ENCODE measurements at places on chromosomes 11 and 22. TPM values are rescaled to one million over a fixed set of nuclear protein-coding genes. Genes with fewer than 3 reads are reported as not detected.
A peak's percentile ranks its signal among the peaks of the same experiment; 100 is the strongest.

PDE2A gene
- total RNA-seq, result 3.6 TPM

DNA sequence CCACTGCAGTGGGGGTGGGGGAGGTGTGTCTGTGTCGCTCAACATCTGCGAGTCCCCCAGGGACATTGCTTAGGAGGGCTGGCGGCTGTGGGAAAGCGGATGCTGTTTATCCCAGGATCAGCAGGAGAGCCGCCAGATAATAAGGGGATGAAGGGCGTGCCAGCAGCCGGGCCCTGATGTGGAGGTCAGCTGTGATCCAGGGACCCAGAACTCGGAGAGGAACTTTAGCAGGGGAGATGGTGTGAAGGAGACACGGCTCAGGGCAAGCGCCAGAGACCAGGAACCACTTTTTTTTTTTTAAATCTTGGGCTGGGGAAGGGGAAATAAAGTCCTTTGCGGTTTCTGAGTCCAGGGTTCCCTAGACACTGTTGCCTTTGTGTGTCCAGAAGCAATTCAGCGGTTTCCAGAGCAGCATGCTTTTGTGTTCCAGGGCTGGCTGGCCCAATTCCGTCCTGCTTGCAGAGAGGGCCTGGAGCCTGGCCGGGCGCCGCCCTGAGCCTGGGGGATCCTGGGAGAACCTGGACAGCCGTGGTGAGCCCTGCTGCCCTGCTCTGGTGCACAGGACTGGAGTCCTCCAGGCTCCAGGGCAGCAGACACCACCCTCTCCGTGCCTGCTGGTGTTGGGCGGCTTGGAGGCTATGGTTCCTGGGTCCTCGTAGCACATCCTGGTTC lies at the start of gene GRAMD4:
Gene GRAMD4, plus strand, starts transcription at position 557 of the 672 bp plus-strand sequence. CDS start 6,414 bp downstream, outside the sequence.
- DNase-seq, result peak; percentile 17

GRCh38 chr11:116651737-116652237 lies 121.0 kb downstream of the BUD13 start:
- no peak for DNase-seq

DNA sequence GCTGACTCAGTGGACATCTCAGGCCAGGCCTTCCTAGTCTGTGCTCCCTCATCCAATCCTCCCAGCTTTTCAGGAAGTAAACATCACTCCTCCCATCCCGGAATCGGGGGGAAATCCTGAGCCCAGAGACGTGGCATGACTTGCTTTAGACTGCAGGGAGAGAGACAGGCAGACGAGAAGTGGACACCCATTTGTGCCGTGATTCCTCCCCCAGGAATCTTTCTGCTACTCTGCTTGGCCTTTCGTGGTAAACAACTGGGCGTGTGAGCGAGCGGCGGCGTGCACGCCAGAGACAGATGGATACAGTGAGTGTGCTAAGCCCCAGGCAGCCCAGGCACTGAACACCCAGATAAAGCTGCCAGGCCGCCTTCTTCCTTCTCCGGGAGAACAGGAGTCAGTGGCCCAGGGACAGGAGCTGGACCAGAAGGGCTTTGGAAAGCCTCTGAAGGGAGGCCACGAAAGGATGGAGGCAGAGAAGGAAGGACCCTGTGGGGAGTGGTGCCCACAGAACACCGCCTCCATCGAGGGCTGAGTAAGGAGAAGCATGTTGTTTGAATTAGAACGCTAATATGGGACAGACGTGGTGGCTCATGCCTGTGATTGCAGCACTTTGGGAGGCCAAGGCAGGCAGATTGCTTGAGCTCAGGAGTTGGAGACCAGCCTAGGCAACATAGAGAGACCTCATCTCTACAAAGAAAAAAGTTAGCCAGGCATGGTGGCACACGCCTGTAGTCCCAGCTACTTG lies 53.0 kb upstream of the PRR5 start:
- DNase-seq, result no peak

SLC22A8 gene
- not detected for total RNA-seq

OR52I2 gene
- total RNA-seq, result not detected

SLC6A5 gene
- not detected for total RNA-seq

GRCh38 chr11:111098091-111098490 lies 147.4 kb upstream of the POU2AF2 start:
- DNase-seq, result no peak

DNA sequence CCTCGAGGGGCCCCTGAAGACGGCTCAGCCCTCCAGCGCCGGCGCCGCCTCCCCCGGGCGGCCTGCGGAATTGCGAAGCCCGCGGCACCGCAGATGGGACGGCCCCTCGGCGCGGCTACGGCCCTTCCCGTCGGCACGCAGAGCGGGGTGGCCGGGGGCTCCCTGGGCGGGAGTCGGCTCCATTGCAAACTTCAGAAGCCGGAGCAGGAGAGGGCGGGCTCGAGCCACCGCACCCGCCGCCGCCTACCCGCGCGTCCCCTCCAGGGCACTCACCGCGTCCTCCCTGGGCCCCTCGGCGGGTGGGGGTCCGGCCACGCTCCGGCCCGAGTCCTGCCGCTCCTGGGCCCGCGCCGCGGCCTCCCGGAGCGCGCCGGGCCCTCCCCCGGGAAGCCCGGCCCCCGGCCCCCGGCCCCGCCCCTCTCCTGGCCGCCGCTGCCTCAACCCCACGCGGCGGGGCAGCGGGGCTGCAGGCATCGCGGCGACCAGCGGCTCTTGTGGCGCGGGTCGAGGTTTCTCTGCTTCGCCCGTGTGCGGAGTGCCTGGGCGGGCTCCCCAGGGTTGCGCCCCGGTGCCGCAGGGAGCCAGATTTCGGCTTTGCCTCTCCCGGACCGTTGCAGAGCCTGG lies at the start of gene PACSIN3:
Gene PACSIN3, minus strand, starts transcription at position 359 of the 624 bp plus-strand sequence. CDS start 3,707 bp downstream, outside the sequence.
- DNase-seq, result no peak

GRCh38 chr11:81497202-81497804 lies 1236.4 kb downstream of the FAM181B start:
- DNase-seq, result peak; percentile 52

MS4A12 gene
- not detected for total RNA-seq

SCUBE2 gene
- 0.71 TPM for total RNA-seq

DNA sequence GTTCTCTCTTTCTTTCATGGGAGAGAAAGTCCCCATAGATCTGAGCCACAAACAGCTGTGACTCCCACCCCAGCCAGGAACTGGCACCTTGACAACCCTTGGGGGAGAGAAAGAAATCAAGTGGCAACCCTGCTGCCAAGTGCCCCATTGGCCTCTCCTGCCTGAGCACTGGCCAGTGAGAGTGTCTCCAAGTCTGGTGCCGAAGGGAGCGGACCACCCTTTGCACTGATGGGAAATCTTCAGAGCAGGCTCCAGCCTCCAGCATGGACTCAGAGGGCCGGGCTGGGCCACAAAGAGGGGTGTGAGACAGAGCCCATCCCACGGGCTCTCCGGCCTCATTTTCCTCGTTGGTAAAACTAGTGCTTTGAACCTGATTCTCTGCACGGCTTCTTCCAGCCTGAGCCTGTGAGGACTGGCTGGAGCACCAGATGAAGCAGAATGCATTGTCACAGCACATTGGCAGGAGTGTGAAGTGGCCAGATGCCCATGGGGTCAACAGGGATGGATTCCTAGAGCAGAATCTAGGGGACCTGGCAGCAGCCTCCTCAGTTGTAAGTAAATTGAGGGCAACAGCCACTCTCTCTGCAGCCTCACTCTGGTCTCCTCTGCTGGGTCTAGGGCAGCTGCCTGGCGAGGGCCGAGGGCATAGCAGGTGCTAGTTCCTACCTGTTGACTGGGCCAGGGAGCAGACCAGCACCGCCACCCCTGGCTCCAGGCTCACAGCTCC lies 81.4 kb downstream of the TRIM29 start:
- no peak for DNase-seq

GRCh38 chr11:128530118-128531074 lies 57.0 kb downstream of the ETS1 start:
- DNase-seq, result peak; percentile 92

DNA sequence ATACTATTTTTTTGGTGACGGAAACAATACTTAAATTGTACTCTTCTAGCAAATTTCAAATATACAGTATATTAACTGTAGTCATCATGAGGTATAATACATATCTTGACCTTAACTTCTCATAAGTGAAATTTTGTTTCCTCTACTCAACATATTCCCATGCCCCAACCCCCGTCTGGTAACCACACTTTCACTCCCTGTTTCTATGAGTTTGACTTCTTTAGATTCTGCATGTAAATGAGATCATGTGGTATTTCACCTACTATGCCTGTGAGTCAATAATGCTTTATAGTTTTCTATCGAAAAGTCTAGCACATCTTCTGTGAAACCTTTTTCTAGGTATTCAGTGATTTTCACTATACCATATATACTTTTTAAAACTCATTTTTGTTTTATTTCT lies 663.2 kb downstream of the CNTN5 start:
- DNase-seq, result no peak

CD6 gene
- not detected for total RNA-seq

DNA sequence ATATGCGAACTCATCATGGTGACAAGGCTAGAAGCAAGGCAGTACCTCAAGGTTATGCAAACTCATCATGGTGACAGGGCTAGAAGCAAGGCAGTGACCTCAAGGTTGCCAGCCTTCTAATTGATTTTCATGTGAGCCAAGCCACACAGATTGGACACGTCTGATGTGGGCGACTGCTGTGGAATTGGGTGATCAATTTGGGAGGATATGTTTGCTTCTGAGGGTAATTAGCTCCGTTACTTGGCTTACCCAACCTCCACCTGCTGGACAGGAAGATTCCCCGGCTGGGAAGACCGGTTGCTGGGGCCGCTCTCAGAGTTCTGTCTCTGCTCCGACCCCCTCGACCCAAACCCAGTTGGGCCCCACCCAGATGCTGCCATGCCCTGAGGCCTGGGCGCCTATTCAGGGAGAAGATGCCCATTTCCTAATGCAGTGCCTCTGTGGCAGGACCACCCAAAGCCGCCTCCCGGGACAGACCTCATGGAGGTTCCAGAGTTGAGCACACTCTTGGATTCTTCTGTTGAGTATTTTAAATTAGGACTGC lies 69.9 kb upstream of the SHANK2 start:
- DNase-seq, result no peak

GRCh38 chr11:55503449-55503848 lies 50.8 kb upstream of the OR4C15 start:
- DNase-seq, result no peak

DNA sequence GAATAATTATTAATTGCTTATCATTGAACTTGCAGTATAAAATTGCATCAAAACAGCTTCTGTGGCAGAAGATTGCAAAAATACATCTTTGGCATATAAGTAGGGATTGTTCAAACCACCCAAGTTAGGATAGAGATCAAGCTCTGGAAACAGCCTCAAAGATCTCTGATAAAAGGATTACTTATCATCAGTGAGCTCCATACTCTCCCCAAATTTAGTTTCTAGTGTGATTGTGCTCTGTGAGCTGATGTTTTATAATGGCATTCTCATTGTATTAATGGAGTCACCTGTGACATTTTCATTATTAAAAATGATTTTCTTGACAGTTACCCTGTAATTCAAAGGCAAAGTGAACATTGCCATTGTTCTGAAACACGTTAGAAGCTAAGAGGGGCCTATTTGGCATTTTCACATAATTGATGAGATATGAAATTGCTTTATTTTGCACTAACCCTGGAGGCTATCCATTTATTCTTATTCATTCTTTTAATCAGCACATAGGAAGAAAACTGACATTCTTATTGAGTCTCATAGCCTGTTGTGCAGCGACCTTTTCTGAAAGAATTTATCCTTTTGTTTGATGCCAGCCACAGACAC lies 626.3 kb upstream of the ANO5 start:
- no peak for DNase-seq

- no peak for DNase-seq
Observed at GRCh38 chr11:102510439-102511135, 20.0 kb downstream of the MMP7 start.

TIGD3 gene
- total RNA-seq, result 0.40 TPM

DNA sequence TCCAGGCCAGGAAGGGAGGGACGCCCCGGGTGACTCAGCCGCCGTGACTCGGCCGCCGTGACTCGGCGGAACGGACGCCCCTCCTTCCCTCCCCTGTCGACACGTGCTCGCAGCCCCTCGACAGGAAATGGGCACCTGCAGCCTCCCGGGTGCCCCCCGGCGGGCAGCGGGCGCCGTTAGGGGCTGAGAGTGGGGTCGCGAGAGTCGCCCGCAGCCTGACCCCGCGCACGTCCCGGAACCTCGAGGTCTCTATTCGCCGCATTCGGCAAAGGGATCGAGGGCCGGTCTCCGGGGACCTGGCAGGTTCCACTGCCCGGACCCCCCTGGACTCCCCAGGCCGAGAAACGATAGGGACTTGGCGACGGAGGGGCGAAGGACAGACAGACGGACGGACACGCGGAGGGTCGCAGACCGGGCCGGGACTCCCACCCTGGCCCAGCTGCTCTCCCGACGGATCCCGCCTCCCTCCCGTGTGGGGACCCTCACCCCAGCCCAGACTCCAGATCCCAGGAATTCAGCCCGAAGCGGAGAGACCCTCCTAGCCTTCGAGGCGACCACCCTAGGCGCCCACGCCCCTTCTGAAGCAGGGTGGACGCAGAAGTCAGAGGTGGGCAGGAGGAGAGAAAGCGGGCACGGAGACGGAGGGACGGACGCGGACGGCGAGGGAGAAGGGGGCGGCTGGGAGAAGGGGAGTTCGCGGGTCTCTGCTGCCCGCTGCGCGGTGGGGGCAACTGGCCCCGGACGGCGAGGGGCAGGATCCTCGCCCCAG lies 648 bp downstream of the FOSL1 start:
- peak; percentile 95 for DNase-seq

CPT1A gene
- 0.37 TPM for total RNA-seq

DNA sequence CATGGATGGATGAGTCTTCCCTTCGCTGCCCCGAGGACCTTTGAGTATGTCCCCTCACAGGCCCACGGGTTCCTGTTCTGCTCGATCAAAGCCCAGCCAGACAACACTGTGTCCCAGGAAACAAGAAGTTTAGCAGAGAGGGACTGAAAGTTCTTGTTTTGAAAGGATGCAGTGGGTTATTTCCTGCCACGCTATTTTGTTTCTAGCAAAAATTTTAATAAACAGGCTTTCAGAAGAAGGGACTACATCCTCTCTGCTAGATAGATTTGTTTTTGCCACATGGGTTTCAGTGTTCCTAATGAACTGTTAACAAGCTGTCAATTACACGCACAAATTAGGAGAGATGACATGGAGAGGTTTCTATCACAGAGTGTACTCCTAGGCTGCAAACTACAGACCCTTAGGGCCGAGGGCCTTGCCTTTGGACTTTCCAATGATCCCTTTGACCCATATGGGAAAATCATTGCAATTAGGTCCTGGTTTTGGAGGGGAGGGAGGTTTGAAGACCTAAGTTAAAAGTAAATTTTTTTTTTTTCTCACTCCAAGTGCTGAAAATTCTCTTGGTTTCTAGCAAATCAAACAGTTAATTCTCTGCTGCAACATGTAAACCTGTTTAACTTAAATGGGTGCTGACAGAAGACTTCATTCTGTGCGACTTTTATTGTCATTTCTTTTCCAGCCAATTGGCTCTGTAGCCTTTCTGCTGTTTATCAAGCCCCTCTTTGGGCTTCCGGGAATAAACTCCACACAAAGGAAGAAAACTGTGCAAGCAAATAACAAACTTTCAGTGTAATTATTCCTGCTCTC lies 81.4 kb downstream of the RCN1 start:
- no peak for DNase-seq

DNA sequence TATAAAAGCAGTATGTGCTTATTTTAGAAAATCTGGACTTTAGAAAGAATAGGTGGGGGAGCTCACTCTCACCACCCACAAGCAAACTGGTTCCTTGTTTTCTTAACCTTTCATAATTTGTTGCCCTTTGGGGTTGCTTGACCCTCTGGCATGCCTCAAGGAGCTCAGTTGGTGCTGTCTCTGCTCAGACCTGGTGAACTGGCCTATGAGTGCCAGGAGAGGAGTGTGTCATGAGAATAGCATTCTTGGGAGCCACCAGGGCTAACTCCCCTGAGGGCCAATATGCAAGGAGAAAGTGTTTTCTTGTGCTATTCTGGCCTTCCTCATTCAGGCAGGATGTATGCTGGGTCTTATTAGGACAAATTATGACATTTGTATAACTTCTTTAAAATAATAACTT lies 21.0 kb upstream of the AMOTL1 start:
- DNase-seq, result no peak
